GM12864 (cell line): ENCODE measurements at places on chromosomes 2 and 18.

DNA sequence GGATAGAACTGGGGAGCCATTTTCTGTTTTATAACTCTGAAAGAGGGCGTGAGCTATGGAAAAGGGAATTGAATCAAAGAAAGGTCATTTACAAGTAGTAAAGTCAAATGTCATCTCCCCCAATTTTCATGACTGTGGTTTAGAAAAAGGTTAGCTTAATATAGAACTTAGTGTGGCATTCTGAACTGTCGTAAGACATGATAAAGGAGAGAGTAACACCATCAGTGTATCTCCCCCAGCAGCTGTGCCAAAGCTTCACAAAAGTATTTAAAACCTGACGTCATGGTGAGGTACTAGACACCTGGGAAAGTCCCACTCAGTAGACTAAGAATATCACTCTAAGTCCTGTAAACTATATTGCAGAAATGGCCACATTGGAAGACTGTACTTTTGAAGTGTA lies 5.8 kb upstream of the IKZF2 start:
- DNase-seq, result no peak

DNA sequence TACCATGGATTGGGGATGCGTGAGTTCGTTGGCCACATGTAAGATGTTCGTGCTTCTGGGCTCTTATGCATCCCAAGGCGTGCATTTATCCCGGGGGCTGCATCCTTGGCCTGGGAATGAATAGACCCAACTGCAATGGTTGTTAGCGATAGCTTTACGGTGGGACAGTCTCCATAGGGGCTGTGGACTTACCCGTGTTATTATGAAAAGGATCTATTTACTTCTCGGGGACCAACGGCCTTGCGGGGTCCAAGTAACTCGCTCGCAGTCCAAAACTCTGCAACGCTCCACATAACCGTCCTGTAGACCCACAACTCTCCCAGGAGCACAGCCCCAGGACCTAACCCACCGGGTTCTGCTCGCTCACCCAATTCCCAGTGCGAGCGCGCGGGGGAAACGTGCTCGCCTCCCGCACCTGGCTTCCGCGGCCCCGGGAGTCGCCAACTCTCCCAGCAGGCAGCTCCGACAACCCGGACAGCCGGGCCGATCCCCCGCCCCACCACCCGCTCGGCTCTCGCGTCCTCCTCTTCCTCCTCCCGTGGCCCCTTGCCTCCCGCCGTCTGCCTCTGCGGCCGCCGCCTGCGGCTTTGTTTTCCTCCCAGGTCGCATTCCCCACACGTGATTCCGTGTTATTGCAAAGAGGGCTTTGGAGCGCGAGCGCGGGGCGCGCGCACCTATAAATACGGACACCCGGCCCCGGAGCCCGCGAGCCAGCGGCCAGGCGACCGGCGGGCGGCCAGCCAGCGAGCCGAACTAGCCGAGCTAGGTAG lies at the start of gene CABLES1:
CABLES1 (plus strand) TSS at position 706 of the 770 bp plus-strand sequence. CDS start 278 bp downstream, outside the sequence.
- no peak for DNase-seq

DNA sequence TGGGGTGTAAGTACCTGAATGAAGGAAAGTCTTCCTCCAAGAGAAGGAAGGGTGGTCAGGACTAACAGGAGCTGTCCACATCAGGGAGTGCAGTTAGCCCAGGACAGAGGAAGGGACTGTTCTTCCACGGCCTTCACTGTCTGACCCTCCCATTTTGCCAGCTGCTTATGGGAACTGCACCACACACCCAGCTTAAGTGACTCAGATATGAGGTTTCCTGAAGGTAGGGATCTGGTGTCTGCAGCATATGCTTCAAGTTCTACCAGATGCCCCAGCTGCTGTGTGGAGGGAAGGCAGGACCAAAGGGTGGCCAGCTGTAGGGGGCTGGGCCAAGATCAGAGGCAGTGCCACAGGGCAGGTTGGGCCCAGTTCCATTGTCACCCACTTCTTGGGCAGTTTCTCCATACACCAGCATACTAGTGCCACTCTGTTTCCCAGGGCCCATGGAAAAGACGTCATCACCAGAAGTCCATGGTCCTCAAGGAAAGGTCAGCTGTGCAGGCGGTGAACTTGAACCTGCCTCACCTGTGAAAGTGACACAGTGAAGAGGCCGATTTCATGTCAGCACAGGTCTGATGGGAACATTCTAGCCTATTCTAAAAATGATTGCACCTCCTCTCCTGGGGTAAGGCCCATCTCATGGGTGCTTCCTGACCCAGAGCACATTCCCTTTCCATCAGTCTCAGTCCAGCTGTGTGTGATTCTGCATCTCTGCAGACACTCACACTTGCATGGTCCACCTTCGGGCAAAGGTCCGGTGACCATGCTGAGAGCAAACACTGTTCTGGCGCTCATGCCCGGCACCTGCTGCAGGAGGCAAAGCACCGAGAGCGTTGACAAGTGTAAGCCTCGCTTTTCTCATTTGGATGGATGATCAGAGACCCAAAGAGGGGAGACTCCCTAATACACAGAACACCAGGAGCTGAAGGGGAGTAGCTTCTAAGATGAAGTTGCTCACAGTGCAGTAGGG lies 68.0 kb downstream of the ACAA2 start:
- no peak for DNase-seq

DNA sequence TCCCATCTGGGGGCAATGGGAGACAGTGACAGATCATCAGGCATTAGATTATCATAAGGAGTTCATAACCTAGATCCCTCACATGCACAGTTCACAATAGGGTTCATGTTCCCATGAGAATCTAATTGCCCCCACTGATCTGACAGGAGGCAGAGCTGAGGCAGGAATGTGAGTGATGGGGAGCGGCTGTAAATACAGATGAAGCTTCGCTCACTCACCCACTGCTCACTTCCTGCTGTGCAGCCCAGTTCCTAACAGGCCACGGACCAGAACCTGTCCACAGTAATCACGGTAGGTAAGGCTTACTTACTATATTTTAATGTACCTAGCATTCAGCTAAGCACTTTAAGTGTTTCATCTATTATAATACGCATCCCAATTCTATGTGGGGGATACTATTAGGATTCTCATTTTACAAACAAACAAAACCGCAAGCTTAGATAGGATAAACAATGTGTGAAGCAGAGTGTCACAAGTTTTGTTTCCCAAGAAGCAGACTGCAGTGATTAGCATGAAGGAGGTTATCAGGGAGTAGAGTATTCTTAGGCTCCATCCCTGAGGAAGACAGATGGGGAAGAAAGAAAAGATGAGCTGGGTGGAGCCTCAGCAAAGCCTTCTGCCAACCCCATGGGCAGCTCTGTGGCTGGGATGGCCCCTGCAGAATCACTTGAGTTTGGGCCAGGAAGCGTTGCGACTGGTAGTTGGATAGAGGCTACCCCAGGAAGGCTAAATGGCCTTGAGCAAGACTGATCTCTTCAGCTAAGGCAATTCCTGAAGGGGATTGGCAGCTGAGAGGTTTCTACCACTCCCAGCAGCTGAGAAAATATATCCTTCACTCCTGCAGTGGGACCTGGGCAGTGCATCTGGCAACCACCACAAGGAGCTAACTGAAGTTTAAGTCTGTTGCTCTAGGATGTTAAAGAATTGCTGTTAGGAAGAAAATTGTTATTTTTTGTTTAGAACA lies 133.1 kb downstream of the MREG start:
- no peak for DNase-seq

DNA sequence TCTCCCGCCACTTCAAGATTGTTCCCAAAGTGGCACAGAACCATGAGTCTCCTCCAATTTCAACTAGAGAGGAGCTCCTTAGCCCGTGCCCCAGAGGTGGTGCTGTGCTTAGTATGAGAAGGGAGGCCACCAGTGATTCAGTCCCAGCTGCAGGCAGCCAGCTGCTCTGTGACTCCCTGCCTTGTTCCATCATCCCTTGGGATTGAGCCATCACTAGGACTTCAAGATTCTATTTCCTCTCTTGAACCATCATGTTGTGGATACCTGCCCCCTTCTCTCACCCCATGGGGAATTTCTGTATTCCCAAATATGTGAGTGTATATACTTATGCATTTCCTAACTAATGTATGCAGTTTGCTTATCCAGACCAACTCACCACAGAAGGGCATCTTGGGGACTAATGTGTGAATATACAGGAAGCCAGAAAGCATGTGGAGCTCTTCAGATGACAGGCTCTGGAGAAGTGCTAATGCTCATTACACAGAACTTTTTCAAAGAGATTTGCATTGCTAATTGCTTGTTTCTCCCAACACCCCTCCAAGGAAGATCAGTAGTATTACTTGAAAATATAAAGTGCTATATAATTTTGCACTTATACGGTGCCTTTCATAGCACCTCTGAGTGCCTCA lies 111.0 kb upstream of the MAP3K20 start:
- no peak for DNase-seq

GRCh38 chr2:176172007-176172894 lies 15.1 kb downstream of the HOXD3 start:
- no peak for DNase-seq

- DNase-seq, result no peak
These were observed 100.5 kb upstream of the MEIS1 start for GRCh38 chr2:66334237-66335029.

DNA sequence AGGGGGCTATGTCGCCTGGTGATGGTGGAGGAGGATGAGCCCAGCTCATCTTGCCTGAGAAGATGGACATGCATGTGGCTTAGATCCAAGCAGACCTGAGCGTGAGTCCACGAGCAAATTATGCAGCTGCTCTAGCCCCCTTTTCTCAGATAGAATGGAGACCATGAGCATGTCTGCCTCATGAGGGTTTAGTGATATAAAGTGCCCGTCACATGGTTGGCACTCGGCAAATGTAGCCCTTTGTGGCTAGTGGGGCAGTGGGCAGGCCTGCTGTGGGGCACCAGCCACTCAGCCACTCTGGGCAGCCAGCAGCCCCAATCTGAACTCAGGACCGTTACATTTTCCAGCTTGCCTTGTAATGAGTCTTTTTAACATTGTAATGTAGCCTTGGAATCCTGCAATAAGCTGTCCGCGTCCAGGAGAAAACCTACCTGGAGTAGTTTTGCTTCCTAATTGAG lies 92.1 kb upstream of the HS6ST1 start:
- no peak for DNase-seq

DNA sequence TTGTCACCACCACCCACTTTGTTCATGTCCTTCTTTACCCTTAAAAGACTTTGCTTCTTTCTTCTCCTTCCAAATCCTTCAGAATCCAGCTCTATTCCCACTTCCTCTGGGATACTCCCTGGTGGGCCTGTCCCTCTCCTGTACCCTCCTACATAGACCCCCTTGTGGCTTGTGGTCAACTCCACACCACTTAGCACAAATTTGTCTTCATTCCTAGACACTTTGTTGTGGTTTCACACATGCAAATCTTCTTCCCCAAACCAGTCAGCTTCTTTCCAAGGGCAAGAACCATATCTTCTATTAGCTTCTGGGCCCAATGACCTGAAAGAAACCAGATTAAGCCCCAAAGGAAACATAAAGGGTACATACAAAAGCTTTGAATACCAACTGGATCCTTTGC lies 342.4 kb downstream of the TNS1 start:
- DNase-seq, result no peak

- DNase-seq, result no peak
These were observed 29.8 kb downstream of the COL6A3 start for GRCh38 chr2:237383991-237384671.

DNA sequence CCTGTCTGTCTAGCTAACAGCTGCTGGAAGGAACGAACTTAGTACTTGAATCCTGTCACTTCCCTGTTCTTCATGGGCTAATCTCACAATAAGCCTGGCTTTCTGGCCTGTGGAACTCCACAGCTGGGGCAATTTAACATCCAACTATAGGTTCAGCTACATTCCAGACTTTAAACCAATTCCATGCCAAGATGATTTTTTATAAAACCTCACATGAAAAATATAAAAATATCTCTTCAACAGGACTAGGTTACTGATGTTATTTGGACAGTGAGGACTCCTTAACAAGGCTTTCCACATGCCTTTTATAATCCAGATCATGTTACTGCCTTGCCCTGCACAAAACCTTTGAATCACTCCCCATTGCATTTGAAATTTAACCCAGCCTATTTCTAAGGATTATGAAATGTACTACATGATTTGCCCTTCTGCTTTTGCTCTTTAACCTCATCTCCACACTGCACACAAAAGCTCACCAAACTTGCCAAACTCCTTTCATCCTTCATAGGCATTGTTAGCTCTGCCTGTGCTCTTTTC lies 863.2 kb upstream of the CHAC2 start:
- no peak for DNase-seq

- DNase-seq, result no peak
These were observed 357.3 kb upstream of the SLC8A1 start for GRCh38 chr2:40809156-40809555.

DNA sequence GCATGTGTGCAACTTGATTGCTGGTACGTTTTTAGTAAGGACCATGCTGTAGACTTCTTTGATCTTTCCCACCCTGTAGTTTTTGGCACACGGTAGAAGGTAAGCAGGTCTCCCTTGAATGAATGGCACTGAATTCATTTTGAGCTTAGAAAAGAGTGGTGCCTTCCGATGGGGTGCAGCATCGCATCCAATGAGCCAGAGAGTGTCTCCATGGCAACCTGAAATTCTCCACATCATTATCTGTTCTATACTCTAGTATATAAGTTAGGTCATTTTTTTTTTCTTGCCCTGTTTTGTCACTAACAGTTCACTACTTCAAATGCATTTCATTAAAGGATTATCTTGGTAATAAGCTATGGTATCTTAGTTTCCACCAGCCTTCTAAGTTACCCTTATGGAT lies 81.2 kb upstream of the REV1 start:
- no peak for DNase-seq

GRCh38 chr18:77899972-77900754 lies 650.5 kb downstream of the GALR1 start:
- DNase-seq, result peak; percentile 2

- no peak for DNase-seq
These were observed 12.8 kb downstream of the CLK1 start for GRCh38 chr2:200851398-200852248.

- DNase-seq, result no peak
These were observed 10.1 kb upstream of the ROCK2 start for GRCh38 chr2:11354363-11355154.

DNA sequence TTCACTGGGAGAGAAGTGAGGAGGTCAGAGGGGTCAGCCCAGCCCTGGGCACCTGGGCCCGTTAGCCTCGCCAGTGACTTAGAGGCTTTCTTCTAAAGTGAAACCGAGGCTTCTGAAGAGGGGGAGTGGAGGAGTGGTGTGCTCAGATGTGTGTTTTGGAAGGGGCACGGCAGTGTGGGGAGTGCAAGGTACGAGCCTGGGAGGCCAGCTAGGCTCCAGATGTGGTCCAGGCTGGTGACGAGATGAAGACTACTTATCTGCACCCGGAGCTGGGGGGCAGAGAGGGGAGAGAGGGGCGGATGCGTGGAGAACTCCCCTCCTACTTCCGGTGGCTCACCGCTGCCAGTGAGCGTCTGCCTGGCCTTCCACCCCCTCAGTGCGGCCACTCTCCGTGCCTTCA lies 371.3 kb upstream of the HS6ST1 start:
- no peak for DNase-seq
